ENCODE measurements at places on chromosomes 2 and 18. TPM values are rescaled to one million over a fixed set of nuclear protein-coding genes. Genes with fewer than 3 reads are reported as not detected.

SULT1C4 gene
- total RNA-seq, result 3.6 TPM

EN1 gene
- total RNA-seq, result not detected

ANKRD29 gene
- total RNA-seq, result 23.1 TPM

- DNase-seq, result no peak
- H3K27me3 ChIP-seq, result no peaks in the 10 kb centered on the region
- H3K4me1 ChIP-seq, result no peaks in the 10 kb centered on the region
- no peak overlapping the region for H3K4me3 ChIP-seq
- no peaks in the 10 kb centered on the region for H3K36me3 ChIP-seq
- H3K27ac ChIP-seq, result no peak overlapping the region
These were observed 37.4 kb upstream of the SATB2 start for GRCh38 chr2:199495147-199495546.

- peaks cover 23% of the 10 kb centered on the region for H3K27me3 ChIP-seq
- DNase-seq, result no peak
- no peak overlapping the region for H3K27ac ChIP-seq
- H3K4me1 ChIP-seq, result no peaks in the 10 kb centered on the region
- H3K4me3 ChIP-seq, result no peak overlapping the region
- H3K36me3 ChIP-seq, result no peaks in the 10 kb centered on the region
These were observed 53.8 kb upstream of the TMEM182 start for GRCh38 chr2:102707796-102708695.

DNA sequence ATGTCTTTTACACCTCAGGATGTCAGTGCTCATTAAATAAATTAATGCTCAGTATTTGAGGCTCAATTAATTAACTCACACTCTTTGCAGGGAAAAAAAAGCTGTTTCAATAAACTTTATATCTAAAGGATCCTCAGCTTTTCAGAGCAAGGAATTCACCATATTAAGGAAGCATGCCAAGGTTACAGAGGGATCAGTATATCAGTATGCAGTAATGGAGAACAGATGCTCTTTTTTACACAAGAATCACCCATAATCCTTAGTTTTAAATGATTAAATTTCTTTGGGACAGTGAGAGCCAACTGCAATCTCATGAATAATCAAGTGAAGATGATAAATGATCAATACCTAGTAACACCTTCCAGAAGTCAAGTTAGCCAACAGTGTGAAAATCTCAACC is 14.9 kb upstream of the LCT start:
- DNase-seq, result no peak
- H3K27ac ChIP-seq, result no peak overlapping the region
- peaks cover 70% of the 10 kb centered on the region for H3K36me3 ChIP-seq
- H3K27me3 ChIP-seq, result no peaks in the 10 kb centered on the region
- no peaks in the 10 kb centered on the region for H3K4me1 ChIP-seq

GRCh38 chr2:240219208-240219890 is 78.9 kb upstream of the OTOS start:
- no peak overlapping the region for H3K4me3 ChIP-seq
- no peaks in the 10 kb centered on the region for H3K27me3 ChIP-seq
- no peaks in the 10 kb centered on the region for H3K36me3 ChIP-seq
- H3K4me1 ChIP-seq, result no peaks in the 10 kb centered on the region
- DNase-seq, result no peak

DNA sequence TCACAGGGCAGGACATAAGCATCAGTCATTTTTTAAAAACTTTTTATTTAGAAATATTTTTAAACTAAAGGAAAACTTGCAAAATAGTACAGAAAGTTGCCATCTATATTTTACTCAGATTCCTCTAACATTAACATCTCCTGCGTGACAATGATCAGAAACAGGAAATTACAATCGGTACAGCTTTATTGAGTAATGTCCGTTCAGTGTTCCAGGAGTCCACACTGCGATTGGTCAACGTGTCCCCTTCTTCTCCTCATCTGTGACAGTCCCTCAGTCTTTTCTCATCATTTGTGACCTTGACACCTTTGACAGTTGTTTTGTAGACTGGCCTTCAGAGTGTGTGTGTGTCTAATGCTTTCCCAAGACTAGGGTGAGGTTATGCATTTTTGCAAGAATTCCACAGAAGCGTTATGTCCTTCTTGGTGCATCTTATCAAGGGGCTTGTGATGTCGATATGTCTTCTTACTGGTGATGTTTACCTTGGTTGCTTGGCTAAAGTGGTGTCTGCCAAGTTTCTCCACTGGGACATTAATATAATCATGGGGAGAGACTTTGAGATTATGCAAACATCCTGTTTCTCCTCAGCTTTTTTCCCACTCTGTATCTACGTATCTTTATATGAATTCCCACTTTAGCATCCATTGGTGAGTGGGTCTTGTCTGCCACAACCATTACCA is 21.4 kb upstream of the TMEM177 start:
- DNase-seq, result no peak
- peaks cover 23% of the 10 kb centered on the region for H3K4me1 ChIP-seq
- no peak overlapping the region for H3K27ac ChIP-seq
- no peaks in the 10 kb centered on the region for H3K36me3 ChIP-seq
- no peaks in the 10 kb centered on the region for H3K27me3 ChIP-seq
- no peak overlapping the region for H3K4me3 ChIP-seq

- no peaks in the 10 kb centered on the region for H3K36me3 ChIP-seq
- H3K27me3 ChIP-seq, result no peaks in the 10 kb centered on the region
- no peak within 1 kb of the TSS for H3K27ac ChIP-seq
- H3K4me3 ChIP-seq, result no peak within 1 kb of the TSS
- DNase-seq, result no peak
These were observed at the start of gene GKN1 for GRCh38 chr2:68974251-68974650. Gene GKN1 (plus strand): TSS chr2:68974636. CDS start chr2:68974678, 42 bp downstream.

GRCh38 chr2:238462782-238463396 is 36.2 kb downstream of the ASB1 start:
- no peaks in the 10 kb centered on the region for H3K36me3 ChIP-seq
- no peak for DNase-seq

DNA sequence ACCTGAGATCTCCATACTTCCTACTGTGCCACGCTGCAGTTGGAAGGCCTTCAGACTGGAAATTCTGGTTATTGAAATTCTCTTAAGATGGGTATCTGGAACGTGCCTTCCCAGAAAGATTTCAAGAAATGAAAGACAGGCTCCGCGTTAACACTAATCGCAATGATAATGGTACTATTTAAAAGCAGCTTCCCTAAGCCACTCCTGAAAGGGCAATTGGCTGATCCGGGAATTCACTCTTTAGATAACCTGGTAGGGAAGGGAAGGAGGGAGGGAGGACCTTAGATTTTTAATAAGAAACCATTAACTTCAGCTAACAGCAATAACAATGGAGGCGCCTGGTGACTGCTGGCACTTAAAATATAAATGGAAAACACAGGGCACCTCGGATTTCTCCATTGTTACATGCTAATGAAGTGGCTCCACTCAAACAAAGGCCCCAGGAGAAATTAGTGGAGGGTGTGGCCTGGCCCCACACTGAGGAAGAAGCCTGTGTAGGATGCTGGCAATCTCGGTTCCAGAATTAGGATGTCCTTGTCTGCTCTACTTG is 22.5 kb upstream of the MTA3 start:
- no peak overlapping the region for H3K4me3 ChIP-seq
- no peak for DNase-seq
- H3K27me3 ChIP-seq, result no peaks in the 10 kb centered on the region
- no peaks in the 10 kb centered on the region for H3K36me3 ChIP-seq
- no peaks in the 10 kb centered on the region for H3K4me1 ChIP-seq

- no peaks in the 10 kb centered on the region for H3K27me3 ChIP-seq
- H3K36me3 ChIP-seq, result no peaks in the 10 kb centered on the region
- H3K27ac ChIP-seq, result no peak overlapping the region
- no peak for DNase-seq
- no peaks in the 10 kb centered on the region for H3K4me1 ChIP-seq
- no peak overlapping the region for H3K4me3 ChIP-seq
These were observed 123.7 kb downstream of the ALPK2 start for GRCh38 chr18:58505181-58505580.

DNA sequence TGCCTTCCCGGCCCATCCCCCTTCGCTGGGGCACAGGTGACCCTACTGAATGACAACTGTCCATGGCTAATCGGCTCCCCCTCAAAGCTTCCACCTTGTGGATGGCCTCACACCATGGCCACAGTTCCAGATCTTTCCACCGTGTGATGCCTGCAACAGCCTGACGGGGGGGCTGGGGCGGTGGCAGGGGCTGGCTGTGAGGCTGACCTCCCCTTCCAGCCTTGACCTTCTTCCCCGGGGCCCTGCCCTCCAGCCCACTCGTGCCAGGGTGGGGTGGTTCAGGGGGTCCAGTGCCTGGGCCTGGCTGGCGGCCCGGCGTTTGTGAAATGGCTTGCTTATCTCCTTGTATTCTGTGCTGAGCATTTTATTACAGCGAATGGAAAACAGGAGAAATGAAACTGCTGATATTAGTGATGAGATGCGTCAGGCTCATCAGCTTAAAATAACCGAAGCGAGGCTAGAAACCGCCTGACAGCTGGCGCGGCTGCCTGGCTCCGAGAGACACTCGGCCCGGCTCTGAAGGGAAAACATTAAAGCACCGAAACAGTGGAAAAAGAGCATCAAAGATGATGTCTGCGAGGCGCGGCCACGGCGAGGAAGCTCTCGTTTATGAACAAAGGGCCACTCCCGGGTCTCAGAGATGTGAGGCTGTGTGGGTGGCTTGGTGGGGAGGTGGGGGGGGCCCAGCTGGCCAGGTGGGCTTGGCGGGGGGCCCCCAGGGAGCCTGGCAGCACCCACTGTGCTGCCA is 916 bp upstream of the PDCD1 start:
- H3K36me3 ChIP-seq, result no peaks in the 10 kb centered on the region
- peaks cover 8% of the 10 kb centered on the region for H3K27me3 ChIP-seq
- H3K27ac ChIP-seq, result peak overlapping the region; percentile 28

DNA sequence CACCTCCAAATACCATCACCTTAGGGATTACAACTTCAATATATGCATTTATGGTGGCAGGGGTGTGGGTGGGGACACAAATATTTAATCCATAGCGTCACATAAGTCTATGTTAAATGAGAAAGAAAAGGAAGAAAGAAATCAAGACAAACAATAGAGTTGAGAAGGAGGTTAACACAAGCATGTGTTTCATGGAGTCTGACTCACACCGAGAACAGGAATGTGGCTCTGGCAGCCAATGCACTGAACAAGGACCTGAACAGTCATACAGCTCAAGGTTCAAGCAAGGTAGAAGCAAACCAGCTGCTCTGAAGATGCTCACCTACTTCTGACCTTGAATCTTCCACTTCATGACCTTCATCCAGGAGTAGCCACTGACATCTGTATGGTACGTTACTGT is 36.2 kb upstream of the LPIN1 start:
- H3K27me3 ChIP-seq, result no peaks in the 10 kb centered on the region
- H3K27ac ChIP-seq, result no peak overlapping the region
- no peak for DNase-seq
- no peak overlapping the region for H3K4me3 ChIP-seq
- H3K36me3 ChIP-seq, result no peaks in the 10 kb centered on the region

DNA sequence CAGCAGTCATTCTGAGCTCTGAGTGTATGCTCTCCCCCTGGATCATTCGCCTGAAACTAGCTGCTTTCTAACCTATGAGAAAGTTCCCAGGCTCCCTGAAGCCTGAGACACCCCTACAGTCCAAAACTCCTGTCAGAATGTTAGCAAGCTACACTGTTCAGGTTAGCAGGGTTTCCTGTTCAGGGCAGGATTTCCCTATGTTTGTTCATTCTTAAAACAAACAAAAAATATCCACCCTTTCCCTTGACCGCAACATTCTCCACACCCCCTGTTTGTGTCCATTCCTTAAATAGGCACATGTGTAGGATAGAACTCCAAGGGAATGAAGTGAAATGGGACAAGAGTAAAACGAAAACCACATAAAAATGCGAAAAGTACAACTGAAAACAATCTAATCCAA is 83.1 kb downstream of the KLF7 start:
- H3K4me1 ChIP-seq, result peaks cover 5% of the 10 kb centered on the region
- no peak for DNase-seq
- H3K27me3 ChIP-seq, result no peaks in the 10 kb centered on the region
- H3K36me3 ChIP-seq, result no peaks in the 10 kb centered on the region

All from left lung (tissue), 14 donors.